ENCODE measurements at places on chromosomes 12 and 14. TPM values are rescaled to one million over a fixed set of nuclear protein-coding genes. Genes with fewer than 3 reads are reported as not detected.

Gene NFATC4
- total RNA-seq = 29.6 TPM

Gene CLEC4D
- not detected for total RNA-seq

Gene OR2AP1
- not detected for total RNA-seq

Gene FMNL3
- 2.2 TPM for total RNA-seq

Gene COCH
- total RNA-seq = 1.0 TPM

Gene OR4N5
- total RNA-seq = not detected

Gene ATXN7L3B
- 19.0 TPM for total RNA-seq

Gene DPF3
- 0.28 TPM for total RNA-seq
